Muscle of back (tissue), 13 donors: ENCODE measurements at places on chromosomes 2 and 18. TPM values are rescaled to one million over a fixed set of nuclear protein-coding genes. Genes with fewer than 3 reads are reported as not detected.

- DNase-seq: no peak
These were observed 1822.6 kb downstream of the SUCLG1 start for GRCh38 chr2:82636402-82637020.

- no peak for DNase-seq
These were observed 165.2 kb upstream of the FOSL2 start for GRCh38 chr2:28227498-28227897.

DNA sequence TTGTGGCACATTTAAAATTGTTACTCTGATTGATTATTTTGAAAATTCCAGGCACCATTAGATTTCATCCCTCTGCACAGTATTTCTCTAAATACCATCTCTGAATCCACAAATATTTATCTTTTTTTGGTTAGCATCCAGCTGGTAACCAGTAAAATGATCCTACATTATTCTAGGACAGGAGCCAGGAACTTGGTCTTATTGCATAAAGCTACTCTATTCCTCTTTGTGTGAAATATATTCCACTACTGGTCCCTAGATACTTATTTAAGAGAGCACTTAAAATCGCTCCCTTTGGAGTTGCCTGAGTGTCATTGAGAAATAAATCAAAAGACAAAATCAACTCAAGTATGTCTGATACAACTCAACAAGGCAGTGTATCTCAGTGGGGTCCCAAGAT is 7.4 kb upstream of the MBOAT2 start:
- DNase-seq: no peak

GRCh38 chr2:98847853-98848252 is 88.2 kb downstream of the CRACDL start:
- no peak for DNase-seq

DNA sequence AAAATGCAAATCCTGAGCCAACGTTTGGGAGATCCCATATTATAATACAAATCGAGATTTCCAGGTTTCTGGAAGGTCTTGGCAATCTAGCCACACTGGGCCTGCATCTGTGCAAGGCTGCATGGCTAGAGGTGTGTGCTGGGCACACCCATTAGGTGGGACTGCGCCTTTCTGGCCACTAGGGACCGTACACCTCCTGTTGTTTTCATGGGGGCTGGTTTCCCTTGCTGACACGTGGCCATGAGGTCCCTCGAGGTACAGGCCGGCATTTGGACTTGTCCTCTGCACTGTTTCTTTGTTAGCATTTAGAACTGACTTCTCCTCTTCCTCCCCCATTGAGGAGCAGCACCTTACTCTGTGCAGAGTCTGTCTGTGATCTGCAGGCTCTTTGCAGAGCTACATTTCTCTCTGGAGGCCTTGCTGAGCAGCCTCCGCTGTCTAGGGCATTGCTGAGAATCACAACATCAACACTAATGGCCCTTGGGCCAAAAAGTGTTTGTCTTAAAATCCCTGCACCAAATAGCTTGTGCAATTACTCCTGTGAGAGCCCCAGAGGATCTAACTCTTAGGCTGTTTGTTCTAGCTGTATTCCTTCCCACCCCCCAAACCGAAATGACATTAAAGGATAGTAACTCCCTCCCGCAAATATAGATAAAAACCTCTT is 131.2 kb downstream of the NEDD4L start:
- no peak for DNase-seq

- no peak for DNase-seq
These were observed 42.3 kb upstream of the GPC1 start for GRCh38 chr2:240392948-240393830.

DNA sequence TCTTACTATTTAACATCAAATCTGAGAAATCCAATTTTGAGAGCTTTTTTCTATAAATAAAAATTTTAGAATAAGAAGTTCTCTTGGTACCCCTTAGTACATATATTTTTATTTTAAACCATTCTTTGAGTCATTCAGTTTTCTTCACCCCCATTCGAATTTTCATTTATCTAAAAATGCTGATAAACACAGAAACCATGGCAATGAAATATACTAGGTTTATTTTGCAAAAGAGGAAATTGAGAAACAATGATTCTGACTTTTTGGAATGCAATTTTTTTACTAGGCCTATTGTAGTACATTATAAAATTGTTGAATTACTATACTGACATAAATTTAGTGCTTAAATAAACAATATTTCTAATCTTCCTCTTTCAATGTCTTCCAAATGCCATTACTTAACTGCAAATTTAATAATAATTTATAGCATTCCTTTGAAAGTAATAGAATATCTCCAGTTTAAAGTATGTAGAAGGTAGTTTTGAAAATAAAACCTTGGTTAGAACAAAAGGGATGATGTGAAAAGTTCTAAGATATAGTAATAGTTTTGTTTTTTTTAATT is 46.3 kb downstream of the TANK start:
- no peak for DNase-seq

DNA sequence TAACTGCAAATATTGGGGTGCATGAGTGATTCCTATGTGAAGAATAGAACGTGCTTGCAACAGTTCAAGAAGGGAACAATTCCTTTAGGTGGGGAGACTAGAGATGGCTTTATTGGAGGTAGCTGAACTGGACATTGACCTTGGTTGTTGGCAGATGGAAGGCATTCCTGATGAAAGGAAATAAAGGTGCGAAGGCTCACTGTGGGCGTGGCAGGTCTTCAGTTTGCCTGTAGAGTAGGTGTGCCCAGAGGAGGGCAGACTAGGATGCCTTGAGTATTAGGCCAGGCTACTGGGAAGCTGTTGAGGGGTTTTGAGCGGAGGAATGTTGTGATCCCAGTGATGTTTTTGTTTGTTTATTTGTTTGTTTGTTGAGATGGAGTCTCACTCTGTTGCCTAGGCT is 2.8 kb downstream of the SPR start:
- DNase-seq: no peak

- no peak for DNase-seq
These were observed 110.9 kb downstream of the PID1 start for GRCh38 chr2:229160180-229160579.

The RAB6C gene
- not detected for polyA plus RNA-seq

The DIPK1C gene
- polyA plus RNA-seq: 7.6 TPM

The CDK5R2 gene
- not detected for polyA plus RNA-seq

The SLC19A3 gene
- 1.5 TPM for polyA plus RNA-seq

The PLB1 gene
- 3.1 TPM for polyA plus RNA-seq
